Glutamatergic neuron (in vitro differentiated cells): ENCODE measurements at places on chromosomes 2 and 18. TPM values are rescaled to one million over a fixed set of nuclear protein-coding genes. Genes with fewer than 3 reads are reported as not detected.

DNA sequence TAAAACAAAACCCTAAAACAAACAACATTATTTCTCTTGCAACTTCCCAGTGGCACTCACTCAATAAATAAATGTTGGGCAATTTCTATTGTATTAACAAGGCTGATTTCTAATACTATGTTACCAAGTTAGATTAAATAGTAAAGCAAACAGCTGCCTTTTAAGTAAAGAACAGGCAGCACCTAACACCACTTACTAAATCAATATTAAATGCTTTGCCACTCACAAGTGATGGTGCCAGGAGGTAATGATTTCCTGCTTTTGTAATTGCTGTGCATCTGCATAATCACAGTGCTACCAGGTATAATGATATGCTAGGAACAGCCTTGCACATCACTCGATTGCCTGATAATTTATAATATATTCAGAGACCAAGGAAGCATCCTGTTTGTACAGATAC, 276.5 kb downstream of the NBAS start:
- no peak for DNase-seq

DNA sequence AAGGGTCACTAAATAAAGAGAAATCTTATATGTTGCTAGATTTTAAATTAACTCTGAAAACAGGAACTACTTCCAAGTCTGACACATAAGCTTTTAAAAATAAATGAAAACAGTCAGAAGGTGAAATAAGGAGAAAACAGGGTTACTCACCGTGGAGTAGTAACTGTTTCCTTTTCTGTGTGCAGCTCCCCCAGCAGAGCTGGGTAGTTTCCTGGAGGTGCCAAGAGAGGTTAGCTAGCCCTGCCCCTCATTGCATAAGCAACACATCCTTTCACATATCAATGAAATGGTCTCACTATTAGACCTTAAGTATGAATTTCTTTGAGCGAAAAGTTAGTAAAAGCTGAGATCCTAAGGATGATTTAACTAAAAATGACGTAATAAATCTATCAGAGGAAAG, 54.0 kb upstream of the GPR75 start:
- no peak for DNase-seq

DNA sequence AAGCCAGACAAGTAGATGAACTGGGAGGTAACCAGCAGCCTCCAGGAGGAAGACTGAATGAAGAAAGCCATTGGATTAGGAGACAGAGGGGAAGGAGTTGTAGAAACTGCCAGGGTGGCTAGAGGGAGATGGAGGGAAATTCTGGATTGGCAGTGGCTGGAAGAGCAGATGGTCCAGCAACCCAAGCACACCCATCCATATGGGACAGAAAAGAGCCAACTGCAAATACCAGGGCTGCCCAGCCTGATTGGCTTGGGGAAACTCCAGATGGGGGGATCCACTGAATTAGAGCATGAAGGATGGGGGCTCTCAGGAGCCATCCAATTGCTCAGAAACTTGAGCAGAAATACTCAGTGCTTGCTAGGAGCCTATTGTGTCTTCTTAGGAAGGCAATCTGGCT, 173.5 kb upstream of the EPB41L3 start:
- DNase-seq, result no peak

CCDC178 gene
- total RNA-seq, result not detected

GRCh38 chr2:11807156-11808015, 61.0 kb downstream of the LPIN1 start:
- DNase-seq, result no peak

GRCh38 chr2:146734042-146734820, 1110.6 kb upstream of the ACVR2A start:
- no peak for DNase-seq
